ENCODE measurements at places on chromosomes 11 and 22. TPM values are rescaled to one million over a fixed set of nuclear protein-coding genes. Genes with fewer than 3 reads are reported as not detected.
A peak's percentile ranks its signal among the peaks of the same experiment; 100 is the strongest.

GRCh38 chr11:2108675-2109491 lies 30.3 kb downstream of the IGF2 start:
- DNase-seq: no peak
- no peak overlapping the region for H3K4me3 ChIP-seq
- peaks cover 3% of the 10 kb centered on the region for H3K27me3 ChIP-seq
- no peak overlapping the region for H3K27ac ChIP-seq
- H3K36me3 ChIP-seq: no peaks in the 10 kb centered on the region
- H3K4me1 ChIP-seq: peaks cover 9% of the 10 kb centered on the region

DNA sequence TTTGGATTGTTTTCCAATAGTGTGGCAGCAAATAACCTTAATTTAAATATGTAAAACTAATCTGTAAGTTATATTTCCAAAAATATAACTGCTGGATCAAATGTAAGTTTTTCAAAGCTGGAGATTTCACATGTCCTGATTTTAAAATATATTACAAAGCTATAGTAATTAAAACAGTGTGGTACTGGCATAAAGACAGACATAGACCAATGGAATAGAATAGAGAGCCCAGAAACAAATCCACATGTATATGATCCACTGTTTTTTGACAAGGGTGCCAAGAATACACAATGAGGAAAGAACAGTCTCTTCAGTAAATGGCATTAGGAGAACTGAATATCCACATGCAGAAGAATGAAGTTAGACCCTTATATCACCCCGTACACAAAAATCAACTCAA lies 4.0 kb downstream of the OR4X2 start:
- no peak for DNase-seq
- H3K27me3 ChIP-seq: peaks cover 17% of the 10 kb centered on the region
- H3K36me3 ChIP-seq: no peaks in the 10 kb centered on the region
- no peak overlapping the region for H3K4me3 ChIP-seq
- H3K27ac ChIP-seq: no peak overlapping the region
- no peaks in the 10 kb centered on the region for H3K4me1 ChIP-seq

GRCh38 chr11:73647459-73648100 lies 1.2 kb downstream of the PLEKHB1 start:
- H3K27ac ChIP-seq: peak overlapping the region; percentile 98
- peak; percentile 95 for DNase-seq
- no peaks in the 10 kb centered on the region for H3K27me3 ChIP-seq

DNA sequence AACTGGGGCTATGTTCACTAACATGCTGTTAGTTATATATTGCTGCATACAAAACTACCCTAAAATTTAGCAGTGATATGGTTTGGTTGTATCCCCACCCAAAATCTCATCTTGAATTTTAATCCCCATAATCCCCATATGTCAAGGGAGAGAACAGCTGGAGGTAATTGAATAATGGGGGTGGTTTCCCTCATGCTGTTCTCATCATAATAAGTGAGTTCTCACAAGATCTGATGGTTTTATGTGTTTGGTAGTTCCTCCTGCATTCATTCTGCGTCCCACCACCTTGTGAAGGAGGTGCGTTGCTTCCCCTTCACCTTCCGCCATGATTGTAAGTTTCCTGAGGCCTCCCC lies 10.0 kb upstream of the PATL1 start:
- H3K4me3 ChIP-seq: no peak overlapping the region
- peaks cover 14% of the 10 kb centered on the region for H3K27me3 ChIP-seq
- no peak overlapping the region for H3K27ac ChIP-seq
- H3K36me3 ChIP-seq: no peaks in the 10 kb centered on the region
- H3K4me1 ChIP-seq: peaks cover 3% of the 10 kb centered on the region
- DNase-seq: no peak

GRCh38 chr11:62147545-62147944 lies 23.7 kb downstream of the INCENP start:
- no peak overlapping the region for H3K27ac ChIP-seq
- H3K4me3 ChIP-seq: no peak overlapping the region
- H3K36me3 ChIP-seq: peaks cover 27% of the 10 kb centered on the region
- H3K27me3 ChIP-seq: no peaks in the 10 kb centered on the region
- DNase-seq: no peak

- H3K27me3 ChIP-seq: peaks cover 14% of the 10 kb centered on the region
- H3K27ac ChIP-seq: no peak overlapping the region
- no peaks in the 10 kb centered on the region for H3K4me1 ChIP-seq
- no peak for DNase-seq
- no peak overlapping the region for H3K4me3 ChIP-seq
Observed at GRCh38 chr11:103529181-103529684, 420.0 kb downstream of the DYNC2H1 start.

- peaks cover 43% of the 10 kb centered on the region for H3K27me3 ChIP-seq
- no peak for DNase-seq
- no peaks in the 10 kb centered on the region for H3K36me3 ChIP-seq
- peak overlapping the region; percentile 76 for H3K4me3 ChIP-seq
- H3K4me1 ChIP-seq: peaks cover 36% of the 10 kb centered on the region
Observed at GRCh38 chr11:72588421-72589410, 85.5 kb downstream of the PDE2A start.

DNA sequence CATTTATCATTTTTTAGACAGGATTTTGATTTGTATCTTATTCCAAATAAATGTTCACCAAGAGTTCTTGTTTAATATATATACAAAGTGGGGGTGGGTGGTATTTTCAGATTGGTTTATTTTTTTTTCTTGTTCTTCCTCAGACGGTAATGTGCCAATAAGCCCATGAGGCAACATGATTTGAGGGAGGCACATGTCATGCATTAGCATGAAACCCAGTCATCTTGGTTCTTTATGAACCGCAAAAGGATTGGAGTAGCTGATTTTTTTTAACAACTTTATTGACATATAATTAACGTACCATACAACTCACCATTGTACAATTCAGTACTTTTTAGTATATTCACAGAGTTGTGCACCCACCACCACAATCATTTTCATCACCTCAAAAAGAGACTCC lies 2.7 kb downstream of the BCL2L13 start:
- no peaks in the 10 kb centered on the region for H3K27me3 ChIP-seq
- H3K27ac ChIP-seq: peak overlapping the region; percentile 38
- DNase-seq: no peak
- peaks cover 13% of the 10 kb centered on the region for H3K36me3 ChIP-seq

DNA sequence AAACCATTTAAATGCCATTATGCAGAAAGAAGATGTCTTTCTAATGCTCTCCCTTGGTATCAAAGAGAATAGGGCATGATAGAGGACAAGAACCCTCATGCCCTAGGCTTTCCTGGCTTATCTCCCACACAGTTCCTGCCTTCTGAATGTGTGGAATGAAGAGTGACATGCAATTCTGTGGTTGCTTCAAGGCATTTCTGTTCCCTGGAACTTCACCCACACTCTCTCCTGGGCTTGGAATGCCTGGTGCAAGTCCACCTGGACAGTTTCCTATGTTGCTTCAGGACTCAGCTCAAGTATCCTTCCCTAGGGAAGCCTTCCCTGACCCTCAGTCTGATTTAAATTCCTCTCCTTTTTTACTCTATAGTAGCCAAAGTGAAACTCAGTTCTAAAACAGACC lies 53.8 kb upstream of the DRD2 start:
- H3K27me3 ChIP-seq: peaks cover 35% of the 10 kb centered on the region
- H3K27ac ChIP-seq: no peak overlapping the region
- H3K36me3 ChIP-seq: no peaks in the 10 kb centered on the region
- no peaks in the 10 kb centered on the region for H3K4me1 ChIP-seq
- H3K4me3 ChIP-seq: no peak overlapping the region

GRCh38 chr11:67332081-67332691 lies 21.2 kb downstream of the POLD4 start:
- no peak overlapping the region for H3K27ac ChIP-seq
- no peak for DNase-seq
- no peaks in the 10 kb centered on the region for H3K4me1 ChIP-seq
- no peak overlapping the region for H3K4me3 ChIP-seq

- peaks cover 17% of the 10 kb centered on the region for H3K4me1 ChIP-seq
- H3K36me3 ChIP-seq: peaks cover 2% of the 10 kb centered on the region
- no peak for DNase-seq
Observed at GRCh38 chr11:72832301-72833082, 18.3 kb downstream of the ATG16L2 start.

GRCh38 chr11:84830372-84830771 lies 796.8 kb downstream of the DLG2 start:
- no peak overlapping the region for H3K27ac ChIP-seq
- no peaks in the 10 kb centered on the region for H3K4me1 ChIP-seq
- no peaks in the 10 kb centered on the region for H3K36me3 ChIP-seq
- no peak for DNase-seq
- peaks cover 2% of the 10 kb centered on the region for H3K27me3 ChIP-seq

- no peak overlapping the region for H3K4me3 ChIP-seq
- H3K27me3 ChIP-seq: peaks cover 16% of the 10 kb centered on the region
- no peaks in the 10 kb centered on the region for H3K4me1 ChIP-seq
Observed at GRCh38 chr11:119764108-119764868, 35.3 kb upstream of the NECTIN1 start.

GRCh38 chr11:23404225-23405160 lies 544.2 kb upstream of the CCDC179 start:
- H3K27ac ChIP-seq: no peak overlapping the region
- H3K36me3 ChIP-seq: peaks cover 2% of the 10 kb centered on the region
- no peaks in the 10 kb centered on the region for H3K27me3 ChIP-seq
- DNase-seq: no peak
- no peaks in the 10 kb centered on the region for H3K4me1 ChIP-seq

GRCh38 chr11:122085712-122086111 lies 30.3 kb downstream of the BLID start:
- no peak overlapping the region for H3K27ac ChIP-seq
- no peaks in the 10 kb centered on the region for H3K4me1 ChIP-seq
- no peaks in the 10 kb centered on the region for H3K36me3 ChIP-seq
- no peak overlapping the region for H3K4me3 ChIP-seq
- H3K27me3 ChIP-seq: peaks cover 10% of the 10 kb centered on the region

DNA sequence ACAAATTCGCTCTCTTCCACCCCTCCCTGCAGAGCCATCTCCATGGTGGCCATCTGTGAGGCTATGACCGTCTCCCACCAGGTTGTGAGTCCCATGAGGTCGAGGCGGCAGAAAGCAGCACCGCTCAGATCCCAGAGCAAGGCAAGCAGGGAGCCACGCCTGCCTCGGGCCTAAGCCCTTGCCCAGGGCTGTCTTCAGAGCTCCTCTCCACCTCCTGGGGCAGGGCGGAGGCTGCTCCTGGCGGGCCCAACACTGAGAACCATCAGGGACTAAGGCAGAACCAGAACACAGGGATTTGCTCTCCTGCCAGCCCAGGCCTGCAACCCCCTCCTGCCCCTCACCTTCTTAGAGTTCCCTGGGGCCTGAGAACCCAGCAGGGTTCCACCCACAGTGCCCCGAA lies 80.9 kb upstream of the WNT11 start:
- no peaks in the 10 kb centered on the region for H3K36me3 ChIP-seq
- H3K4me1 ChIP-seq: peaks cover 53% of the 10 kb centered on the region
- peak overlapping the region; percentile 93 for H3K27ac ChIP-seq
- no peaks in the 10 kb centered on the region for H3K27me3 ChIP-seq

DNA sequence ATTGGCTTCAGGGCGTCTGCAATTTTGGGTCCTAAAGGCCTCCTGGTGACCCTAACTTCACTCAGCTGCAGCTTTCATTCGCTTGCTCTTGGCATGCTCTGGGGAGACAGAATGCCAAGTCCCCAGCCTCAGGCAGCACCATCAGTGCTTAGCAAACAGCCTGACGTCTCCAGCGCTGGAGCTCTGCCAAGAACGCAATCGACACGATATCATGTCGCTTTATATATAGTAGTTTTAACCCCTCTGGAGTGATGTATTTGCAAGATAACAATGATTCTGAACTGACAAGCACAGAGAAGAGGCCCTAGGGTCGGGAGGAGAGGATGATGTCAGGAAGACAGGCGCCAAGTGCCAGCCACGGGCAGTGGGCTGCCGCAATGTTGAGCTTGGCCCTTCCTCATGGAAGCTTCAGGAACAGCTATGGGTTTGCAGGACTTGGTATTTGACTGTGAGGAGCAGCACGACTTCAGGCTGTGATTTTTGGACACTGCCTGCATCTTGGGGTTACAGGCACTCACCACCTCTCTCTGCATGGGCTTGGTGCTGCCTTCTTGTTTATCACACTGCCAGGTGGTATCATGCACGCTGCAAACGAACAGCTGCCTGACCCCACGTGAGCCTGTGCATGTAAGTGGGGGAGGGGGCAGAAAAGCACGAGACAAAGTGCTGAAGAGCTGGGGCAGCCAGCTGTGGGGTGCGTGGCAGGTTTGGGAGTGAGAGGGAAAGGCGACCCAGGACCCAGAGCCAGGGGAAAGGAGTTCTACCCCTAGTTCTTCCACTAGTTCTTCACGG lies 26.1 kb downstream of the B3GAT1 start:
- no peaks in the 10 kb centered on the region for H3K36me3 ChIP-seq
- H3K4me1 ChIP-seq: peaks cover 19% of the 10 kb centered on the region
- H3K27me3 ChIP-seq: peaks cover 53% of the 10 kb centered on the region
- H3K4me3 ChIP-seq: peak overlapping the region; percentile 74
- DNase-seq: no peak
- H3K27ac ChIP-seq: no peak overlapping the region

- no peak overlapping the region for H3K4me3 ChIP-seq
- H3K27me3 ChIP-seq: peaks cover 31% of the 10 kb centered on the region
- H3K36me3 ChIP-seq: no peaks in the 10 kb centered on the region
- DNase-seq: no peak
Observed at GRCh38 chr22:16974298-16975084, 33.5 kb downstream of the GAB4 start.

DNA sequence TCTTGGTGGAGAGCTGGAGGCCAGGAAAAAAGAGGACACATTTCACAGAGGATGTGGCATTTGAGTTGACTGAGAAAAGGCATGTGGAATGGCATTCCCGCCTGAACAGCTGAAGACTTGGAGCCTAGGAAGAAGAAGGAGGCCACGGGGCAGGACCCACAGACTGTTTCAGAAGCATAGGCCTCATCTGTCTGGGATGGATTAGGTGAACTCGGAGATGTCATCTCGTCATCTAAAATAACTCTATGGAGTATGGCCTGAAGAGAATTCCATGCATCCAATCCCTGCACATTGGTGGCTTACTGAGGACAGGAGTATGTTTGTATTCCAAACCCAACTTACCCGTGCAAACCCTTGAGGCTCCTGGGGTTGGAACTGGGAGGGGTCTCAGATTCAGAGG lies 16.4 kb downstream of the SPATA19 start:
- H3K4me1 ChIP-seq: no peaks in the 10 kb centered on the region
- H3K27me3 ChIP-seq: peaks cover 25% of the 10 kb centered on the region
- H3K27ac ChIP-seq: no peak overlapping the region
- DNase-seq: no peak
- H3K36me3 ChIP-seq: no peaks in the 10 kb centered on the region
- no peak overlapping the region for H3K4me3 ChIP-seq

- H3K36me3 ChIP-seq: peaks cover 8% of the 10 kb centered on the region
- DNase-seq: peak; percentile 39
- H3K4me3 ChIP-seq: peak overlapping the region; percentile 37
- no peaks in the 10 kb centered on the region for H3K27me3 ChIP-seq
- peak overlapping the region; percentile 96 for H3K27ac ChIP-seq
Observed at GRCh38 chr11:96204721-96205459, 138.1 kb downstream of the MAML2 start.

- no peak for DNase-seq
- no peaks in the 10 kb centered on the region for H3K36me3 ChIP-seq
- H3K27me3 ChIP-seq: no peaks in the 10 kb centered on the region
Observed at GRCh38 chr22:25694196-25694907, 47.6 kb upstream of the MYO18B start.

The FXYD6 gene
- total RNA-seq: not detected

The LYVE1 gene
- total RNA-seq: not detected

The CRYBB2 gene
- not detected for total RNA-seq

The RFPL1 gene
- total RNA-seq: not detected

The GAL3ST1 gene
- 2.7 TPM for total RNA-seq

The LIF gene
- not detected for total RNA-seq

The KRTAP5-1 gene
- not detected for total RNA-seq

The CBX6 gene
- total RNA-seq: 66.7 TPM

The LMNTD2 gene
- total RNA-seq: 7.2 TPM

The NFRKB gene
- total RNA-seq: 60.1 TPM

The NPAS4 gene
- total RNA-seq: not detected

The YPEL4 gene
- 14.6 TPM for total RNA-seq

The GGT1 gene
- 21.1 TPM for total RNA-seq

The ART1 gene
- not detected for total RNA-seq

All from naive thymus-derived CD8-positive, alpha-beta T cell (primary cell).